ENCODE measurements at places on chromosomes 7 and 10.

DNA sequence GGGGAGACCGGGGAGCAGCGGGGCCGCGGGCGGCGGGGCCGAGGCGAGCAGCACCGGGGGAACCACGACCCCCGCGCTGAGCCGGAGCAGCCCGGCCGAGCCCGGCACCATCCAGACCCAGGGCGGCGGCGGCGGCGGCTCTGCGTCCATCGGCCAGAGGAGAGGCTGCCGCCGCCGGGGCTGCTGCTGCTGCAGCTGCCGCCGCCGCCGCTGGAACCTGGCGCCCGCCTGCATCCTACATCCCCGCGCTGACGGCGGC, 190 bp downstream of the TCERG1L start:
- DNase-seq = no peak

- DNase-seq = no peak
These were observed 372.2 kb downstream of the DPP6 start for GRCh38 chr7:154424350-154424749.

DNA sequence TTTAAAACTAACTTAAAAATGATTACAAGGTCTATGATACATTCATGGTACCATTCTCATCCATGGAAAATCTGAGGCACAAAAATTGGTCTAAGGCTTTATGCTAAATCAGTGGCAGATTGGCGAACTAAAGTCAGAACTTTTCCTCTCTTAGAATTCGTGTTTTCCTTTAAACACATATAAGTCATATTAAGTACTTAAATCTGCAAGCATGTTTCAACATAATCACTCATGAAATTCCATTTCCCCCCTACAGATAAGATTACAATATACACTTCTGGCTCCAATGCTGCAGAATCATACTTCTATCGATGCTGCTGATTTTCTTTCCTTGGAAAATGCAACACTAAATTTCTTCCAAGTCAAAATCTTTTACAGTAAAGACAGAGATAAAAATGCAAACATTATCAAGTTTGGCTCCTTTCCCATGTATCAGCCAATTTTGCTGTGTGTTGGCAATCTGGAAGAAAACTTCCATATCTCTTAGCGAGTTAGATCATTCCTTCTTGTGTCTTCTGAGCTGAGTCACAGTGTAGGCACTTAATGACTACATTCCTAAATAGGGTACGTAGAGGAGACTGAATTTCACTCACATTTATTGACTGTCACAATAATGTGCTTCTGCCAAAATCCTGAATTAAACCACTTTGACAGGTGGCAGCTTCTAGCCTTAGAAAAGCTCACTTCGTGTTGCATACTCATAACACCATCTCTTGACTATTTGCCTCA, 76.4 kb upstream of the LRRC17 start:
- DNase-seq = no peak

- no peak for DNase-seq
These were observed 12.5 kb downstream of the PPIA start for GRCh38 chr7:44808914-44809393.

DNA sequence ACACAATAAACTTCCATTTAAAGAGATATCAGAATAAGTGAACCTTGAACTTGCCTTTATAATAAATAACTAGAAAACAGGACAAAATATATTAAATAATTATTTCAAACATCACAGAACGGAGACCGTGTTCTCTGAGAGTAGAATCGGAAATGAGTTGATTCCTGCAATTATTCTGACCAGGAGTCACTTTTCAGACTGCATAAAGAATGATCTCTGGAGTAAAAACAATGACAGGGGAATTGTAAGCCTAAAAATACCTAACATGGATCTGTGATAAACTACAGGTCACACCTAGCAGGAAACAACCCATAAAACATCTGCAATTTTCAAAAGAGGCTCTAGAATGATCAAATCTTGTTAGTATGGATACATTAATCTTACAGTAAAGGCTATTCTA, 577.5 kb upstream of the SORCS1 start:
- DNase-seq = no peak

- no peak for DNase-seq
These were observed 13.1 kb downstream of the GNAI1 start for GRCh38 chr7:80147543-80148391.

DNA sequence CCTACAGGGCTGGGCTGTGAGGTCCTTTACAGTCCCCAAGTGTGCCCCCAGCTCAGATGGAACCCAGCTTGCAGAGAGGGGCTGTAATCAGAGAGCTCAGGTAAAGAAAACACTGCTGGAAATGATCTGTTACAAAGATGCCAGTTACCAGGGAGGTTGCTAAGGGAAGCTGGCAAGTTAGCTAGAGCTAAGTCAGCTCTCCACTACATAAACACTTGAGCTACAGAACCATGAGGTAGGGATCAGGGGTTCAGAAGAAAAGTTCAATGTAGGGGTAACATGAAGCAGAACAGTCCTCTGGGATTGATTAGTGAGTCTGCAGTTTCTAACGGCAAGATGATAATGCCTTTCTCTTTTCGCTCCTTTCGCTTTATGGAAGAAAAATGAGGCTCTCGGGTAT, 53.1 kb upstream of the TM9SF3 start:
- peak; percentile 11 for DNase-seq

Data from NCI-H2227 treated with DMSO at 0.1 percent for 48 hours (cell line).